Pulmonary artery endothelial cell (primary cell): ENCODE measurements at places on chromosomes 4 and X. TPM values are rescaled to one million over a fixed set of nuclear protein-coding genes. Genes with fewer than 3 reads are reported as not detected.
A peak's percentile ranks its signal among the peaks of the same experiment; 100 is the strongest.

DNA sequence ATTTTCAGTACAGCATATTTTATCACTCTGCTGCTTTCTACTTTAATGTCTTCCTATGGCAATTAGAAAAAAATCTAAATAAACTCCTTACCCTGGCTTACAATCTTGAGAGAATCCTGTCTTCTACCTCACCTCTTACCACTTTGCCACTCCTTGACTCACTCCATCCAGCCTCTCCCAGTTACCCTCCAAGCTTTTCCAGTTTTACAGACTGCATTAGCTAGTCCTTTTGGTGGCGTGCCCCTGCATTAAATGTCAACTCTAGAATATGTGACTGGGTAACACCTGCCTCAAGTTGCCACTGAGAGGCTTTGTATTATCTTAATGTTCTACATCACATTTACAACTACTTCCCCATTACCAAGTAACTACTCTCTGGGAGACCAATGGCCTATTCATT lies 7.5 kb upstream of the CDKL2 start:
- no peak for DNase-seq

DNA sequence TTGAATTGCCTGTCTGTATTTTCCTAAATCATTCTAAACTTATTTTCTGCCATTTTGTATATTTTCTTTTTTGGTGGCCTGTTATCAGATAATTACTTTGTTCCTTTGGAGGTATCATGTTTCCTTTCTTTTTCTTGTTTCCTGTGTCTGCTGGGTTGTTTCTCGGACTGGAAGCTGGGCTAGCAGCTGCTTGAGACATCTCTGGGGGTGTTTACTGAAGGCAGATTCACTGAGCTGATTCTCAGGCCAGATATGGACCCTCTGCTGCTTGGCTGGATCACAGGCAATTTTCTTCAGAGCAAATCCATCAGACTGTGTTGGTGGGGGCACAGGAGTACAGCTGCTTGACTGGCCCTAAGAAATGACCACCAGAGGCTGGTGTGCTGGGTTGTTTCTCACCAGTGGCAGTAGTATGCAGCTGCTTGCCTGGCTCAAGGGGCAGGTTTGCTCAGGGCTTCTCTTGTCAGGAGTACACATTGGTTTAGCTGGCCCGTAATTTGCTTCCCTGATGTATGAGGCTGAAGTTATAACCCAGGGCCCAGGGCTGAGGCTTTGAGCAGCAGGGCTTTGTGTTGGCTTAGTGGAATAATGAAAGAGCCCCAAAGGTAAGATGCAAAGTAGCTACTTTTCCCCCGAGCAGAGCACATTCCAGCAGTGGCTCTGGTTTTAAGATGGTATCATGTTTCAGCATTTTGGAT lies 680.6 kb downstream of the TECRL start:
- no peak for DNase-seq

DNA sequence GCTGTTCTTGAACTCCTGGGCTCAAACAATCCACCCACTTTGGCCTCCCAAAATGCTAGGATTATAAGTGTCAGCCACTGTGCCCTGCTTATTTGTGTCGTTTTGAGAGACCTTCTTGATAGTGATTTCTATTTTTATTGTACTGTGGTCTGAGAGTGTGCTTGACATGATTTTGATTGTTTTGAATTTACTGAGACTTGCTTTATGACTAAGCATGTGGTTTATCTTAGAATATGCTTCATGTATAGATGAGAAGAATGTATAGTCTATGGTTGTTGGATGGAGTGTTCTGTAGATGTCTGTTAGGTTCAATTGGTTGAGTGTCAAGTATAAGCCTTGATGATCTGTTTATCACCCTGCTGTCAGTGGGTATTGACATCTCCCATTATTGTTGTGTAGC lies 789.3 kb downstream of the IL1RAPL1 start:
- DNase-seq = no peak

DNA sequence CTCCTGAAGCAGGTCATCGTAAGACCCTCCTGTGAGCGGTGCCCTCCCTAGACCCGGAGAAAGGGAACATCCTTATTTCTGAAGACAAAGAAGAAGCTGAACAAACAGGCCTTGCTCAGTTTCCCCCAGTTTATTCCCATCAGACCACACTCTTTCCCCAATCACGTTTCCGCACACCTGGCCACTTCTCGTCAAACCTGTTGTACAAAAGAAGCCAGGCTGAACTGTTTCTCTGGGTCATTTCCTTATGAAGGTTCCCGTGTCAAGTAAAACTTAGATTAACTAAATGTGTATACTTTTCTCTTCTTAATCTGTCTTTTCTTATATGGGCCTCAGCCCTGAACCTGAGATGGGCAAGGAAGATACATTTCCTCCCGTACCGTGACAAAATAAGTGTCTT lies 111.6 kb upstream of the ENPP6 start:
- no peak for DNase-seq

DNA sequence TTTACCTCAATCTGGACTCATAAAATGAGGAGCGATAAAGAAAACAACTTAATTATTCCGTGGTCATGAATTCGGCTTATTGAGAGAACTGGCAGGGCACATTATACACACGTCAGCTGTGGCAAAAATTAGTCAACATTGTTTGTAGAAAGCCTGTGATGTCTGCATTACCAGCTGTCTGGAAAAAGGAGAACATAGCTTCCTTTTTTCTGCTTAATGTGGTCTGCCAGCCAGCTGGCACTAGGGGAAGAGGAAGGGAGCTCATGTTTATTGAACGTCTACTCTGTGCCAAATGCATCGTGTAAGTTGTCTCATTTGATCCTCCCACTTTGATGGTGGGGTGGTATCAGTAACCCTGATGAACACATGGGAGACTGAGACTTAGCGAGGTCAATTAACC lies 367.6 kb downstream of the ARHGAP24 start:
- peak; percentile 91 for DNase-seq

DNA sequence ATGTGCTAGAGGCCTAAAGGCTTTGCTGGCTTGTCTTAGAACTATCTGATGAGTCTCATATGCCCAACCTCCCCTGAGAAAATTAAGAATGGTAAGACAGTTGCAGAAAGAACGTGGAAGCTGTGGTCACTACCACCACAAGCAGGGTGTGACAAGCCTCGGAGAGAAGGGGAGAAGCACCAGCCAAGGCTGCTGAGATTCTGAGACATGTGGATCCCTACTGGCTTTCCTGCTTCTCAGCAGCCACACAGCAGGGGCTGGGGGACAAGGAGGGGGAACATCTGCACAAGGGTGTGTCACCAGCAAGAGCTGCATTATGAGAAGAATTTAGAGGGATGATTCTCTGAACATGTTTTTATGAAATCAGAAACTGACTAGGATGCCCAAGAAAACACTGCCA lies 19.4 kb downstream of the TAPT1 start:
- DNase-seq = no peak

EDA2R gene
- 3.8 and 8.1 TPM in 2 replicates for total RNA-seq

ABLIM2 gene
- 1.1 and 3.5 TPM in 2 replicates for total RNA-seq
